WERI-Rb-1 (cell line): ENCODE measurements at places on chromosomes 1 and 21.

DNA sequence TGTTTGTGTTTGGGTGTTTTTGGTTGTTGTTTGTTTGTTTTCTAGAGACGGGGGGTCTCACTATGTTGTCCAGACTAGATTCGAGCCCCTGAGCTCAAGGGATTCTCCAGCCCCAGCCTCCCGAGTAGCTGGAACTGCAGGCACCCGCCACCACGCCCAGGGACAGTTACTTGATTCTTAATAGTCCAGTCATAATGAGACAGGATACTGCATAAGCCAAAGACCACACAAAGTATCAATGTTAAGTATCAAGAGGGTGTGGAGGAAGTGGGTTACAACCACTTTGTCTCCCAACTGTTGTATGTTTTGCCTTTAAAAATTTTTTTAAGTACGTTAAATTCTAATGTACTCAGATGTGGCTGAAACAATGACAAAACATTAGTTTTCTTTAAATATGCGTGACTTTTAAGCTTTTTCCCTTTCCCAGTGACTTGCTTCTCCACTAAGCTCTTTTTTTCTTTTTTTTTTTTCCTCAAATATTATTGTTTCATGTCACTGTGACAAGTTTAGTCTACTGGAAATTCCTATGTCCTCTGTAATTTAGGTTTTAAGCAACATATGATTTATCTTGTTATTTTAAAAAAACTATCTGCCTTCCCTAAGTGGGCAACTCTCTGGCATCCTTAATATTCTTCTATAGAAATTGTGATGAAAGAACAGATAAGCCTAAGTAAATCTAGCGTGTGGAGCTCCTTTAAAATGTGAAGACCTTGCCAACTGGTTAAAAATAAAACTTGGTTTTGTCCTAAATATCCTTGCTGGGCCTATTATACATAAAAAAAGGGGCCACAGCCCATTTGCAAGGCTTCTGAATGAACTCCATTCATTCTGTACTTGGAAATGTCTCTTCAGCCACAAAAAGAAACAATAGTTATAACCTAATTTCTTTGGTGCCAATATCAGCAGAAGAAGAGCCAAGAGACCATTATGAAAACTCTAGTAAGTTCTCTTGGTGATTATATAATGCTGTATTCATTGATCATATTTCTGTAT, 56.2 kb upstream of the DPH5 start:
- no peak for DNase-seq

GRCh38 chr1:156836041-156836654, 19.5 kb upstream of the SH2D2A start:
- DNase-seq = no peak

DNA sequence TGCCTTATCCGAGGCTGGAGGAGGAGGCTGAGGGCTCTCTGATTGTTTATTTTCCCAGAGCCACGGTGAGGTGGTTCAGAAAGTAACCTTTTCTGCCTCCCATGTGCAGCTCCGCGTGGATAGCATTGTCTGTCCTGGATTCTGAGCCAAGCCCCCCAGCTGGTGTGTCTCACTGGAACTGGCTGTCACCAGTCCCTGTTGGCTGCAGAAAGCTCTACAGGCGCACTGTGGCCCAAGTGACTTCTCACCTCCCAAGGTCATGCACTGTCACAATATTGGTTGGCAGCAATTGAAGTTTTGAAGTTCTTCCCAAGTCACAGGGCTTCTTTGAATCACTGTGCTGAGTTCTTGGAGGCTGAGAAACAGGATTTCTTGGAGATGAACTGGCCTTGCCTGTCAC, 8.2 kb downstream of the BMP8A start:
- DNase-seq = no peak

- DNase-seq = no peak
These were observed 57.6 kb downstream of the WLS start for GRCh38 chr1:68174738-68175113.

DNA sequence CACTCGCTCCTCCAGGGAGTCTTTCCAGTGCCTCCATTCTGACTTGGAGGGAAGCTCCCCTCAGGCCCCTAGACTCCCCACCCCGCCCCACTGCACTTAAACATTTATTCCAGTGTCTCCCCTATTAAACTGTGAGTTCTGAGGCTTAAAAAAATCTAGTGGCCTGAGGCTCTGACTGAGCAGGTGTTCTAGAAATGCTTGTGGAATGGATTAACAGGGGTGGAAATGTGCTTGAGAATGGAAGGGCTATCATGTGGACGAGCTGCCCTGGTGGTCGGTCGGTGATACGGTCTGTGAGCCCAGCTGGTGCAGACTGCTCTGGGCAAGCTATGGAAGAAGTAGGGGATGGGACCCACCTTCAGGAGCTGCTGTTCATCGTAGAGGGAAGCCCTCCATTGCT, 130.2 kb downstream of the PEX14 start:
- no peak for DNase-seq

GRCh38 chr1:8023995-8024313, 2.2 kb downstream of the ERRFI1 start:
- no peak for DNase-seq

- no peak for DNase-seq
These were observed 83.1 kb downstream of the VWA5B1 start for GRCh38 chr1:20373764-20374163.

DNA sequence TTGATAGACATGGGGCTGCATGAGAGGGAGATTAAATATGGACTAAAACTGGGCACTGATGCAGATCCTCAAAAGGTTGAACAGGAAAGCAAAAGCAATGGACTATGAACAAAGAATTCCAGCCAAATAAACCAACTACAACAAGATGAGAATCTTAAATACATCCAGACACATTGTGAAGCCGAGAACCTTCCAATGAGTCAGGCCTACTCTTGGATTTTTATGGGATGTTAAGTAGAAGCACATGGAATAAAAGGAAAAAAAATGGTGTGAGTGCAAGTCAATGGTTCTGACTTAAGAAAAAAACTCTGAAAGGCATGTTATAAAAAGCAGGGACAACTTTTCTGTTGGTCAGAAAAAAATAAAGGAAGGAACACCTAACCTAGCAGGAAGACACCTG, 227.2 kb downstream of the DPYD start:
- no peak for DNase-seq

GRCh38 chr1:64282351-64282750, 78.9 kb downstream of the UBE2U start:
- DNase-seq = no peak

DNA sequence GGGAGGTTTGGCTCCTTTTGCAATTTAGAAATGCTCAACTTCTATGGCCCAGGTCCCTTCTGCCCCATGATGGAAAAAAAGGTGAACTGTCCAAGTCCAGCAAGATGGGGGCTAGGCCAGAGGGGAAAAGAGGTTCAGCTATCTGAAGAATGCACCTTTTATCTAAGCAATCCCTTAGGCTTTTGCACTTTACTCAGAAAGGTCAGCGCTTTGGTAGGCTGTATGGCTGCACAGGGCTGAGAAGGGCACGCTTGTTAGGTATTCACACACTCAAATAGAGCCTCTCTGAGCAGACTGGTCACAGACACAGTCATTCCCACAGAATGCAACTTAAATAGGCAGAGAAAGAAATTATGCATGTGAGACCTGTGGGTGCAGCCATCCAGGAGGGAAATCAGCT, 31.0 kb downstream of the KANK4 start:
- DNase-seq = no peak

DNA sequence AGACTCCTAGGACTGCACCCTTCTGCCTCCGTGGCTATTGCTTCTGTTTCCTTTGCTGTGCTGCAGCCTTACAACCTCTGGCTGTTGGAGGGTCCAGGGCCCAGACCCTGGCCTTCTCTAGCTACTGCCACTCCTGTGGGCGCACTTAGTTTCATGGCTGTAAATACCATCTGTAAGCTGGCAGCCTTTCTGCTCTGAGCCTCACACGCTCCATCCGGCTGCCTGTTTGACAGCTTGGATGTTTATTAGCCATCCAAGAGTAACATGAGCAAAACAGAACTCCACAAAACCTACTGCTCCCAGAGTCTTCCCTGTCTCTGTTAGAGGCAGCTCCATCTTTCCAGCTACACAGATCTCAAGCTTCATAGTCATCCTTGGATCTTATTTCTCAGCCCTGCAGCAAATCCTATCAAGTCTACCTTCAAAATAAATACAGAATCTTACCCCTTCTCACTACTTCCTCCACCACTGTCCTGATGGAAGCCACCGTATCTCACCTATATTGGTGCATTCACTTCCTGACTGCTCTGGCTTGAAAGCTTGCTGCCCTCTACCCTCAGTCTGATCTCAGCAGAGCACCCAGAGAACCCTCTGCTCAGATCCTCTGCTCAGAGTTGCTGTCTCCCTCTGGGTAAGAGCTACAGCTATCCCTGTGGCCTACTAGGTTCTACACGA, 19.1 kb downstream of the SLC25A33 start:
- DNase-seq = no peak

DNA sequence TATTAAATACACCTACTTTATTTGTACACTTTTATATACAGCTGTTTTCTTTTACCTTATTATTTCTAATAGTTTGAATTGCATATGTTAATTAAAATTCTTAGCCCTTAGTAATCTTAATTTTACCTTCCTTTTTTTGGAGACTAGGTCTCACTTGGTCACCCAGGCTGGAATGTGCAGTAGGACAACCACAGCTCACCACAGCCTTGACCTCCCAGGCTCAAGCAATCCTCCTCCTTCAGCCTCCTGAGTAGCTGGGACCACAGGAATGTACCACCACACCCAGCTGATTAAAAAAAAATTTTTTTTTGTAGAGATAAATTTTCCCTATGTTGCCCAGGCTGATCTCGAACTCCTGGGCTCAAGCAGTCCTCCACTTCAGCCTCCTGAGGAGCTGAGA, 15.0 kb upstream of the SDC3 start:
- no peak for DNase-seq

- DNase-seq = peak; percentile 66
These were observed 829 bp downstream of the ADAR start for GRCh38 chr1:154607106-154607608.

DNA sequence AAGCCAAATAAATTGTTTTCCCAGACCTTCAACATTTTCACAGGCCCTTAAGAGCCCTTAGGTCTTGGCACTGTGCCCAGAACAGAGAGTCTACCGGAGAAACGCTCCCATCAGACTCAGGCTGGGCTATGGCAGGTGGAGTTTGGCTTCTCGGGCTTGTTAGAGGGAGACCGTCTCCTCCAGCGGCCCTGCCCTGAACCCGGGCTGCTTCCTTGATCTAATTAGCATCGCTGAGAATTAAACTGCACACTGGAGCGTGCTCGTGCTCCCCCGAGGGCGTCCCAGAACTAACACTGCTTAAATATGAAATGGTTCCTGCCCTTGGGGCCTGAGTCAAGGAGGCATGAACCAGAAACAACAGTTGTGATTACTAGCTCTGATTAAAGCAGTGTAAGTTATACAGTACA, 634.4 kb downstream of the MATN1 start:
- DNase-seq = peak; percentile 45

DNA sequence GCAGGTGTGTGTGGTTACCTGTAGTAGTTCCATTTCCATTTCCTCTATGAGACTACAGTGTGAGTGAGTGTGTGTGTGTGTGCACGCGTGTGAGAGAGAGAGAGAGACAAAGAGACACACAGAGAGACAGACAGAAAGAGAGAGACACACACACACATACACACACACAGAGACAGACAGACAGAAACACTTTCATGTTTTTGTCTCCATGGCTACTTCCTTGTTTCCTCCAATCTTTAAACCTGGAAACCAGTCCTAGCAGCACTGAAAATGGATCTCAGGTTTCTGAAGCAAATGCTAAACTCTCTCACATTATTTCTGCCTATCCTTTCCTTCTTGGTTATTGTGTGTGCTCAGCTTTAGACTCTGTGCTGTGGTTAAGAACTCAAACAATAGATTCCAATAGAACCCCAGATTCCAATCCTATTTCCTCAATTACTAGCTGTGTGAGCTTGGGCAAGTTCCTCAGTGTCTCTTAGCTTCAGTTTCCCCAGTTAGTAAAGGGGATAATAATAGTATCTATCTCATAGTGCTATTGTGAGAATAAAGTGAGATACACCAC, 22.4 kb upstream of the ABCD3 start:
- DNase-seq = no peak

DNA sequence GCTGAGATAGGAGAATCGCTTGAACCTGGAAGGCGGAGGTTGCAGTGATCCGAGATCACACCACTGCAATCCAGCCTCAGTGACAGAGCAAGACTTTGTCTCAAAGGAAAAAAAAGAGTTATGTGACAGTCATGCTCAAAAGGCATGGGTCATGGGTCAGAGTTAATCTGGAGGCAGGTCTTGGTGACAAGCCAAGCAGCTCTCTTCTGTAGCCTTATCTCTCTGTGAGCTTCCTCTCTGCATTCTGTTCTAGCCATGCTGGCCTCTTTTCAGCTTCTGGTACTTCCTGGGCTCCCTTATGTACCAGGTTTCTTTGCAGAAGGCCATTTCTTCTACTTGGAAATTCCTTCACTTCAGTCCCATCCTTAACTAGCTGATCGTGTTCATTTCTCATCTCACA, 63.6 kb downstream of the NGF start:
- no peak for DNase-seq

GRCh38 chr21:19921211-19921610, 1077.0 kb upstream of the NCAM2 start:
- DNase-seq = no peak

- DNase-seq = no peak
These were observed 104.9 kb downstream of the RUNX1 start for GRCh38 chr21:34944015-34944755.

DNA sequence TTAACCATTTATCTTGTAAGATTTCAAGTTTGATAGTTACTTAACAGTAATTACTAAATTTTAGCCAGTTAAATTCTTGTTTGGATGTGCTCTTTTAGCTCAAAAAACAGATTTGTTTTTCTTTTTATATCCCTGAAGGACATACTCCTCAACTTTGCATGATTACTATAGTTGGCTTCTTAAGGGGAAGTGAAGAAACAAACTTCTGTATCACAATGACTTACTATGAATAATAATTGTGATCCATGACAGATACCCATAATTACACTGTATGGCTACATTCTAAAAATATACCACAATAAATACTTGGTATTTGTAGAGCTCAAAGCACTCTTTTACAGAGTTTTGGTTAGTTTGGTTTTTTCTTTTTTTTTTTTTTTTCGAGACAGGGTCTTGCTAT, 55.8 kb downstream of the IARS2 start:
- DNase-seq = no peak

DNA sequence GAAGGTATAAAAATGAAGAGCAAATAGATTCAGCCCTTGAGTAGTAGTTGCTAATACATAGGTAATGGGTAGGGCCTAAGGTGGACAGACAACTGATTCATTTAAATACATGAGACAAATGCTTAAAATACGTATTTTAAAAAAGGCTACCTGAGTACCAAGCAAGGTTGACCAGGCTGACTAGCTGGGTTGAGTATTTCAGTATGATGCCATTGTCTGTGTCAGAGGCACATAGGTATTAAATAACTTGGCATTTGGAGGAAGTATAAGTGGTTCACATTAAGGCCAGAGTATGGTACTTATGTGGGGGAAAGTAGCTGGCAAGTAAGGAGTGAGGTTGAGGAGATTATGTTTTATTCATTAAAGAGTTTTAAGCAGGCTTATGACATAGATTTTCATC, 19.4 kb downstream of the NEK7 start:
- DNase-seq = no peak
